ENCODE measurements at places on chromosomes 3 and 15. TPM values are rescaled to one million over a fixed set of nuclear protein-coding genes. Genes with fewer than 3 reads are reported as not detected.

Gene SLC33A1
- total RNA-seq = 61.6 TPM

Gene FAM98B
- 13.9 TPM for total RNA-seq

Gene TMEM158
- under 0.01 TPM for total RNA-seq

Gene TMC3
- not detected for total RNA-seq

Measured in placental epithelial cell (primary cell).